ENCODE measurements at places on chromosomes 11 and 22.

DNA sequence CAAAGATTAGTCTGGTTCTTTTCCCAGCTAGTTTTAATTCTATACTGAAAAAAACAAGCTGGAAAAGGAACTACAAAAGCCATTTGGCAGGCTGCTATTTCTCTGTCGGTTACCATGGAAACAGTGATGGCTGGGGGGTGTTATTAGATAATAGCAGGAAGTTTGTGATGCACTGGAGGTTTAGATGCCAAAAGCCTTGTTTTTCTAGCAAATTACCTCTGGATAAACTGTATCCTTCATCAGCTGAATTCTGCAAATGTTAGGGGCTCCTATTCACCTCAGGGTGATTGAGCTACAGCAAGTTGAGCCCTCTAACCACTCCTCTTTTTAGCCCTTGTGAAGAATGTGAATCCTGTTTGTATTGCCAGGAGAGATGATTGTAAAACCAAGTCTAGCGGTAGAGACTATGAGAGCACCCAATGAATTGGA, 25.2 kb downstream of the ALKBH3 start:
- DNase-seq = no peak

GRCh38 chr11:104366321-104366734, 202.4 kb upstream of the PDGFD start:
- DNase-seq = no peak

GRCh38 chr11:66346476-66347424, 679 bp downstream of the B4GAT1 start:
- no peak for DNase-seq

DNA sequence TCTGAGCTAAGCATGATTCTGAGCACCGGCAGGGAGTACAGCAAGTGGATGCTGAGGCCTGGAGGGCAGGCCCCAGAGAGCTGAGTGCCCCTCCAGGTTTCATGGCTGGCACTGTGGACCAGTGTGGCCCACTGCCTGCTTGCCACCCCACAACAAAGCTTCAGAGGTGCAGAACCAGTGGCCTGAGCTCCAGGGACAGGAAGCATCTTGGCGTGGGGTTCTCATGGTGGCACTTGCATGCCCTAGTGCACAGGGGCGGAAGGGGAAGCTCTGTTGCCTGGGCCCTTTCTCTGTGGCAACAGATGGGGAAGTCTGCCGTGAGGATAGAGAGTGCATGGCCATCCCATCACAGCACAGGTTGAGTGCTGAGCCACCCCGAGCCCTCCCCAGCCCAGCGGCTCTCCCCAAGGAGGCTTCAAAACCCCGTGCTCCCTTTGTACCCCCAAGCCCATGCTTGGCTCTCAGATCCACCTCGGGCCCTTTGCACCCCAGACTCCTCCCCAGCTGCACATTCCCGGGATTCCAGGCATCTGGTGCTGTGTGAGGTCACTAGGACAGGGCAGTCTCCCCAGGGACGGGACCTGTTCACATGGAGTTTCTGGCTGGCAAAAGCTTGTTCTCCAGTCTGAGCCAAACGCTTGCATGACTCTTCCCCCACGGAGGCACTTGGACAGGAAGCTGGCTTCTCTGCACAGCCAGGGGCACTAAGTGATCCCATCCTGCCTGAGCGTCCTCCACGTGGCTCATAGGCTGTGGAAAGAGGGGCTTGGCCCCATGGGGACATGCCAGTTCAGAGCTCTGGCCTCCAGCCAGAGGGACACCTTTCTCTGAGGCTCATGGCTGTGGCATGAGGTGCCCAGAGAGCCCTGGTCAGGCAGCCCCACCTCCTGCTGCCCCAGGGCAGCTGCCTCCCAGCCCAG, 4.2 kb downstream of the SLC25A1 start:
- DNase-seq = no peak

GRCh38 chr22:49261616-49262015, 566.1 kb downstream of the BRD1 start:
- no peak for DNase-seq

- DNase-seq = peak; percentile 37
Measured at GRCh38 chr11:128904656-128905344, 13.6 kb downstream of the KCNJ5 start.

GRCh38 chr22:39926753-39927152, 25.9 kb downstream of the GRAP2 start:
- DNase-seq = no peak

DNA sequence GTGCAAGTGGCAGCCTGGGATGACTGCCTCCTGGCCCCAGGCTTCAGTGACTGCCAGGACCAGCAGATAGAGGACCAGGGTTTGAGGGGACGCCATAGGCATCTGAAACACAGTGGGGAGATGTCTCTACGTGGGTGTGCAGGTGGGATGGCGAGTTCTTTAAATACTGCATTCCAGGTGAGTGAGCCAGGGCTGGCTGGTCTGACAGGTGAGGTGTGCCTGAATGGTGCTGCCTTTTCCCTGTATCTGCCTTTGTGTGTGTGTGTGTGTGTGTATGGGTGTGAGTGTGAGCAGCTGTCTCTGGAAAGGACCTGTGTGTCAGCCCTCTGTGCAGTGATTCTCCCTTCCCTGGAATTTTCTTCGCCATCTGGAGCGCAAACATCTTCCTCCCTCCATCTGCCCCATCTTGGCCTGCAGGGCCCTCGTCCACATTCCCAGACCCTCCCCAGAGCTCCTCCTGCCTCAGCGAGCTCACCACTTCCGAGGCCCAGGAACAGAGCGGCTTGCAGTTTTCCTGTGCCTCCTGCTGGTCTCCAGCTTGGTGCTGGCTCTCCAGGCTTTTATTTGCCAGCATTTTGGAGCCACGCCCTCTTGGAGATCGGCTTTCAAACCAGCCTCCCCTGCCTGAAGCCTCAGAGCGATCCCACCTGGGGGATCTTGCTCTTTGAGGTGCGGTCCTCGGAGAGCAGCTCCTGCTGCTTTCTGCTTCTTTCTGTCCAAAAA, at the start of gene GPHA2:
Gene GPHA2, minus strand, starts transcription at position 535 of the 723 bp plus-strand sequence. Its CDS starts 433 bp downstream, at position 102.
- no peak for DNase-seq

DNA sequence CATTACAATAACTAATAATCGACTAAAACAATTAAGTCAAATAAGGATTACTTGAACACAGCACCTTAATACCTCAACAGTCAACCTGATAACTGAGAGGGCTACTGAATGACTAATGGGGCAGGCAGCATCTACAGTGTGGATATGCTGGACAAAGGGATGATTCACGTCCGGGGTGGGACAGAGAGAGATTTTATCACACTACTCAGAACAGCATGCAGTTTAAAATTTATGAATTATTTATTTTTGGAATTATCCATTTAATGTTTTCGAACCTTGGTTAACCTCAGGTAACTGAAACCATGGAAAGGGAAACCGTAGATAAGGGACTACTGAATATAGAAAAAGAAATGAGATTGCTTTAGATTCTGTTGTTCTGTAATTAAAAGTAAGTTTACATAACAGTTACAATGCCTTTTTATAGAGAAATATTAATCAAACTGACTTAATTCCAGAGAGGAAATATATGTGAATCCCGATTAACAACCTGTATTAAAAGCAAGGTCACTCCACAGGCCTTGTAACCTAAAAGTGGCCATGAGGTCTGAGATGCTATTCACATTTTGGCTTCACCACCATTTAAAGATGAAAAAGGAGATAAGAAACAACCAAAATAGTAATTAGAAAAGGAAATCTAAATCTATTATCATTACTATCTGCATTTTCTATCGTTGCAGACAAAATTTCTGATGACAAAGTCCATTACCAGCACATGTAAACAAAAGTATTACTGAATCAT, 119.0 kb upstream of the TP53AIP1 start:
- DNase-seq = no peak

Data from NCI-H1930 (cell line).